ENCODE measurements at places on chromosomes 13 and 19. TPM values are rescaled to one million over a fixed set of nuclear protein-coding genes. Genes with fewer than 3 reads are reported as not detected.

- no peak for DNase-seq
Measured at GRCh38 chr19:54209811-54210494, 9.3 kb downstream of the RPS9 start.

- DNase-seq: no peak
Measured at GRCh38 chr19:7740682-7741054, 6.7 kb downstream of the CD209 start.

GRCh38 chr19:3274245-3274941 lies 49.9 kb downstream of the CELF5 start:
- no peak for DNase-seq

DNA sequence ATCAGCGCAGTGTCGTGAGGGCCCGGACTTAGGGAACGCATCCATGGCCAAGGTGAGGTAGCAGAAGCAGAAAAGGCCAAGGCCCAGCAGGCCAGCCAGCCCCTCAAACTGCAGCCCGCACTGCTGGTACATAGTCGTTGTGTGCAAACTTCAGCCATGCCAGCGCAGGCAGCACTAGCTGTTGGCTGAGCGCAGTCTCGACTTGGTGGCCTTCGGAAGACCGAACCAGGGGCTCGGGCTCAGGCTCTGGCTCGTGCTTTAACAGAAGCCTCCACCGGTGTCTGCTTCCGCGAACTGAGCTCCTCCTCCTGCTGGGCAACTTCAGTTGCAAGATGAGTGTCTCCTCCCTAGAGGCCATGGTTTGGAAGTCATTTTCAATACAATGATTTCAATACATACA lies 157.5 kb downstream of the DNAJC15 start:
- no peak for DNase-seq

DNA sequence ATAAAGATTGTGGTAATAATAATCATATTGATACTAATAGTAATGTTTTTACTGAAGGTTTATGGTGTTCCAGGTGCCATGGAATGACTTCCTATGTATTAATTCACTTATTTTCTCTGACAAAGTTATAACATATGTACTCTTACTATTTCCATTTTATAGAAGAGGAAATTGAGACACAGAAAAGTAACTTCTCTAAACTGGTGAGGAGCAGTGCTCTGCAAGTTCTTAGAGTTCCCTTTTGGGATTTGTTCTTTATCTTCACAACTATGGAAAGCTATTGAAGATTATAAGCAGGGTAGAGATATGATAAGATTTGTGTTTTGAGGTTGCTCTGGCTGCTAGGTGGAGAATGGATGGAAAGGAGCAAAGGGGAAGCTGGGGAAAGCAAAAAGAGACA lies 83.9 kb upstream of the OLFM4 start:
- DNase-seq: no peak

The TUBA3C gene
- total RNA-seq: not detected
